ENCODE measurements at places on chromosomes 4 and X.

GRCh38 chr4:74042681-74043080 lies 4.2 kb upstream of the CXCL3 start:
- no peak for DNase-seq

DNA sequence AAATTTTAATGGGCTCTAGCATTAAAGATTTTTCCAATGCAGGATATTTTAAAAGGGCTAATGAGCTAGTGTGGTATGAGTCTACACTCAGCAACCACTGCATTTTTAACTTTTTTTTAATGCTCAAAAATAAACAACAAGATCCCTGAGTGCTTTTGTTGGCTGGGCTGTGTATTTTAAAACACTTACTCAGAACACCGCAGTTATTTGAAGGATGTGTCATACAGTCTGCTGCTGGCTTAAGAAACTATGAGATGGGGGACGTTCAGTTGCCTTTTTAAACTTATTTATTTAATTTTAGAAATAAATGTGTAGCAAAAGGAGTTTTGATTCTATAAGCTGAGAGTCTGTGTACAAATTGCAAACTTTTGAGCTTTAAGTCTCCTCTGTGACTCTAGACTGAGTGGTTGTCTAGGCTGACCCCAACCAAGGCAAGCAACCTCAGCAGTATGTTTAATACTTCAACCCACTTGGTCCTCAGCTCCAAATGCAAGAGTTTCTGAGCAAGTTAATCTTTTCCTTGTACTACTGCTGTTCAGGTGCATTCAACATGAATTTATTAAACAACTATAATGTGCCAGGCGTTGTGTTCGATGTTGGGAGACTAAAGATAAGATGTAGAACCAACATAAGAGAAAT lies 278.6 kb upstream of the DIPK2B start:
- DNase-seq, result no peak

GRCh38 chrX:48083706-48084105 lies 12.3 kb upstream of the ZNF630 start:
- no peak for DNase-seq

GRCh38 chr4:141896687-141897086 lies 260.3 kb downstream of the IL15 start:
- DNase-seq, result no peak

DNA sequence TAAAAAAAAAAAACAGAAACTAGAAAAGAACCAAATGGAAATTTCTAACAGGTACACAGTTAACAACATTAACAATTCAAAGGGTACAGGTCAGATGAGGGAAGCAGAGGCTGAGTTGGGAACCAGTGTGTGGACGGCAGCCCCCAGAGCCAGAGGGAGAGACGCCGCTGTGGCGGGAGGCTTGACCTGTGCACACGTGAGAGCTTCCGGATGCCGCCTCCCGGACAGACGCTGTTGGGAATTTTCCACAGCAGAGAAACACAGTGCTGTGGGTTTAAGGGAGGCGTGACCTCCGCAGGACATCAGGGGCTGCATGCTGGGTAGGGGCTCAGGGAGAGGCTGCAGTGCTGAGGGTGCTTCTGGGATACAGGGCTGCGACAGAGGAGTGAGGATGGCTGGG lies 22.2 kb downstream of the TACC3 start:
- DNase-seq, result no peak
